ENCODE measurements at places on chromosomes 5 and 9.

GRCh38 chr5:142881076-142881783, 111.1 kb downstream of the ARHGAP26 start:
- DNase-seq: peak; percentile 18

DNA sequence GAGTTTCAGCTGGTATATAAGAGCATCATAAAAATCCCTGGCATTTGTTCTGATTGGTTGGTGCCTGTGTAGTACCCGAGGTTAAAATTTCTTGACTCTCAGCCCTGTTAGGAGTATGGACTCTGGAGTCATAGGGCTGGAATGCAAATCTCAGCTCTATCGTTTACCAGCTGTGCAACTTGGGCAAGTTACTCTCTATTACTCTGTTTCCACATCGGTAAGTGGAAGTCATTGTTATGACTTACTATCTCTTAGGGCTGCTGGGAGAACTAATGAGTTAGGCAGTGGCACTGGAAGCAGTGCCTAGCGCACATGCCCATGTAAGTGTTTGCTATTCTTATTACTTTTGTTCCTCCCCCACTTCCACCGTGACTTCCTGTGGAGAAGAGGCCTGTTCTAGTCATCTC, 141.6 kb downstream of the BOD1 start:
- no peak for DNase-seq

- no peak for DNase-seq
These were observed at the start of gene SMIM23 for GRCh38 chr5:171785517-171785916. TSS of gene SMIM23 (plus strand) at chr5:171785817. CDS start at chr5:171785872, 55 bp downstream.

DNA sequence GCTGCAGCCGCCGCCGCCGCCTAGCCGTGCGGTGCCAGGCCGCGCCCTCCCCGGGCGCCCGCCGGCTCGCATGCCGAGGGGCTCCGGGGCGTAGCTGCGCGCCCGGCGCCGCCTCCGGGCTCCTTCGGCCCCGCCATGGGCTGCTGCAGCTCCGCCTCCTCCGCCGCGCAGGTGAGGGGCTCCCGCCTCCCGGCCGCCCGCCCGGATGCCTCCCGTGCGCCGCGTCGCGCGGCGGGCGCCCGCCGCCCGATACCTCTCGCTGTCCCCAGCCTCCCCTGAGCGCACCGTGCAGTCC, 230 bp downstream of the SLC44A1 start:
- no peak for DNase-seq
